ENCODE measurements at places on chromosomes 1 and 21.

DNA sequence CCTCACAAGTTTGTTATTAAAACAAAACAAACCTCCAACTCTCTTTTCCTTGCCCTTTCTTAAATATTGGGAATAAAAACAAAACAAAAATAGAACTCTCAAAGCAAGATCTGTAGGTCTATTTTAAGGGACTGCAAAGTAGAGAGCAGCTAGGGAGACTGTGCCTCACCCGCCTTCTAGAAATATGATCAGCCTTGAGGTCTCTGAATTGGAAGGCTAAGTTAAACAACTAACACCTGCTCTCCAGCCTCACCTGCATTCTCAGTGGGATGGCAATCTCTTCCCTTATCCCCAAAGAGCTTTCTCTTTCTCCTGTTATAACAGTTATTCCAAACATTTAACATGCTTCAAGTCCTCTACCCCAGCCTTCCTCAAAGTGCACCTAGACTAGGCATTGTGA is 75.5 kb upstream of the TNR start:
- DNase-seq, result no peak

DNA sequence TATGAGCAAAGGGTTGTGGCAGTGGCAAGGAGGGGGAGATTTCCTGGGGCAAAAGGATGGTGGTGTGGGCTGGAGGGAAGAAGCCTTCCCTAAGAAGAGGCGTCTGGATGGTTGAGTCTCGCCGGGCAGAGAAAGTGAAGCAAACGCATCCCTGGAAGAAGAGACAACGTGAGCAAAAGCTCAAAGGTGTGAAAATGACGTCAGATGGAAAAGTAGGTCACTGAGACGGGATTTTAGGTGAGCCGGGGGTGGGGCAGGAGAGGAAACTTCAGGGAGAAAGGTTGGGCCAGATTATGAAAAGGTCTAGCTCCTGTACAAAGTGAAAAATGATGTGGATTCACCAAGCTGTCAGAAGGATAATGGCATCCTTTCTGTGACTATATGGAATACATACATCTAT is 95.3 kb upstream of the KCNE2 start:
- no peak for DNase-seq

GRCh38 chr21:25234857-25235801 is 372.2 kb downstream of the MRPL39 start:
- DNase-seq, result no peak

- DNase-seq, result peak; percentile 91
These were observed 10.1 kb downstream of the CFAP45 start for GRCh38 chr1:159889821-159890252.

GRCh38 chr1:17742583-17742982 is 12.6 kb upstream of the ACTL8 start:
- no peak for DNase-seq

- DNase-seq, result no peak
These were observed 8.6 kb downstream of the CACNA1S start for GRCh38 chr1:201103666-201104065.

- no peak for DNase-seq
These were observed 9.9 kb upstream of the HSPG2 start for GRCh38 chr1:21946836-21947587.

- DNase-seq, result no peak
These were observed 499.2 kb downstream of the SETD4 start for GRCh38 chr21:35561116-35561515.

GRCh38 chr1:7469255-7469938 is 301.7 kb upstream of the VAMP3 start:
- peak; percentile 69 for DNase-seq

GRCh38 chr1:244439391-244440032 is 12.2 kb downstream of the ADSS2 start:
- no peak for DNase-seq

- no peak for DNase-seq
These were observed 4.7 kb upstream of the DENND2D start for GRCh38 chr1:111204983-111205713.

GRCh38 chr1:104648269-104648691 is 898.6 kb downstream of the AMY1C start:
- DNase-seq, result no peak

DNA sequence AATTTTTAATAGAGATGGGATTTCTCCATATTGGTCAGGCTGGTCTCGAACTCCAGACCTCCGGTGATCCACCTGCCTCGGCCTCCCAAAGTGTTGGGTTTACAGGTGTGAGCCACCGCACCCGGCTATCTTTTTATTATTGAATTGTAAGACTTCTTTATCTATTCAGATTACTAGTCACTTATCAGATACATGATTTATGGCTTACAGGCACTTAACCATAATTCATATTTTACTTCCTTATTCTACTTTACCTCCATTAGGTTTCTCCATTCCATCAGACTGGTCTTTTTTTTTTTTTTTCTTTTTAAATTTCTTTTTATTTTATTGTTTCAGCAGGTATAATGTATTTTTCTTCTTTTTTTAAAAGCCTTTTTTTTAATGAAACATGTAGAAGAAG is 4.4 kb downstream of the TMEM183A start:
- DNase-seq, result no peak

DNA sequence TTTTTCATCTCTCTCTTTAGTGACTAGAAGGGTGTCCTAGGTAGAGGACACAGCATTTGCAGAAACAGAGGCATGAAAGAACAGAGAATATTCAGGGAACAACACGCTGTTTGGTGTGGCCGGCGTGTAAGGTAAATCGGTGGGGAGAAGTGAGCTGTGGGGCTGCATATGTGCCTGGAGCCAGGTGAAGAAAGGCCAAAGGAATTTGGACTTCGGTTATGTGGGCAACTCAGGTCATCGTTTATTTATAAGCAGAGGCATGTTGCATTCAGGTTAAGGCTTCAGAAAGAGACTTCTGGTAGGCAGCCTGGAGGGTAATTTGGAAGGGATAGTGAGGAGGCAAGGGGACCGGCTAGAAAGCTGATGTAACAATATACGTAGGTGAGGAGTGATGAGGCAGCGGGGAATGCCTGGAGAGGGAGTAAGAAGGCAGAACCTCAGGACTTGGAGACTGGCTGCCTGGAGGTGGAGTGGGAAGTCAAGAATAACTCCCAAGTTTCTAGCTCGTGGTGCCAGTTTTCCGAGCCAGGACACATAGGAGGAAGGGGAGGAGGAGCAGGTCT is 64.1 kb upstream of the ACOT11 start:
- no peak for DNase-seq

DNA sequence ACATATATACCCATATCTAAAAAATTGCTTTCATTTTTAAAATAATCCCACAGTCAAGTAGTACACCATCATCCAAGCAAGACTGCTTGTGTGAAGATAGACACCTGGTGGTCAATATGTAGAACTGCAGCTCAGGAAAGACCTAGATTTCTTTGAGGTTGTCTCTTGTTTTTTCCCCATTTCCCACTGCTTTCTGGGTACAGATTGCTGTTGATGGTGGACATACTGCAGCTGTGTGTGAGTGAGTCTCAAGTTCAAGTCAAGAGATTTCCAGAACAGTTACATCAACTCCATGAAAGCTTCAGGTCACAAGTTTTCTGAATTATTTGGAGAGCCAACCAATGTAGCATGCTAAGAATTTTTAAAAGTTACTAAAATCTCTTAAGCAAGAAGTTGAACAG is 306.4 kb downstream of the DUSP10 start:
- DNase-seq, result no peak

GRCh38 chr1:31221072-31221471 is 18.6 kb downstream of the NKAIN1 start:
- no peak for DNase-seq

DNA sequence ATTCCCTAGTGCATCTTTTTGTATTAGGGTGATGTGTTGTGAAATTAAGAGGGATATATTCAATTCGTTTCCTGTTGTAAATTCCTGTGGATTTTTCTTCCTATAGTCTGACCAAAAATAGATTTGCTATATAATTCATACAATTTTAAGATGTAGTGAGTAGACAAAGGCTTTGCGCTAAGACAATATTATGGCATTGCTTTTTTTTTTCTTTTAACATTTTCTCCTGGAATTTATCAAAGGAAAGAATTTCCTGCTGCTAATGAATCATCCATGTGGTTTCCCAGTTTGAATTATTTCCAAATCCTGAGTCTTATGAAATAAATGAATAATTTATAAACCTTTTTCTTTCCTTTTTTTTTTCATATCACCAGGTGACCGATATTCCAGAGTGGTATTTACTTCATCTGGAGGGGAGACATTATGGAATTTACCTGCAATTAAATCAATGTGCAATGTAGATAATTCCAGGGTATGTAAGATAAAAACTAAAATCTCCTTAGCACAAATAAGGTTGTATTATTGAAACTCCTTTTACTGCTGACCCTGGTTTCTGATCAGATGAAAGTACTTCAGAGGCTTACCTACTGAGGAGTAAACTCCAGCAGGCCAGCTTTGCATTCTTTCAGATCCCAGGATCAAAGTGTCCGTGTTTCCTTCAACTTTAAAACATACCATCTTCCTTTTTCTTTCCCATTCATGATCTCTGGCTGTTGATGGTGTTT is 148.4 kb downstream of the TLR5 start:
- DNase-seq, result peak; percentile 32

GRCh38 chr1:215484171-215484939 is 82.7 kb upstream of the KCTD3 start:
- DNase-seq, result no peak

DNA sequence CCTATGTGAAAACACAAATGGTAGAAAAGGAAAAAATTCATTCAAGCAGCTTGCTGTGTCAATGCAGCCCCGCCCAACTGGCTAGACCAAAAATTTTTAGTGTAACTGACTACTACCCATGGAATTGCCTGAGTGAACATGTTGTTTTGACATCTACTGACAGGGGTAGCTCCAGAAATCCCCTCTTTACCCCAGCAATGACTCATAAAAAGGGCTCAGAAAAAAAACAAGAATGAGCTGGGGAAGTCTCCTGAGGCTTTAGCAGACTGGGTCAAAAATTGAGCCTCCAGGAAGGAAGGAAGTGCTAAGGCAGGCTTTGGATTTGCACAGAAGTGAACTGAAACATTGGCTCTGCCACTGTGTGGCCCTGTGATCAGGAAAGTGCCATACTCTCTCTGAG is 24.4 kb upstream of the FGGY start:
- DNase-seq, result no peak

GRCh38 chr21:46128933-46129571 is 26.3 kb downstream of the FTCD start:
- no peak for DNase-seq

DNA sequence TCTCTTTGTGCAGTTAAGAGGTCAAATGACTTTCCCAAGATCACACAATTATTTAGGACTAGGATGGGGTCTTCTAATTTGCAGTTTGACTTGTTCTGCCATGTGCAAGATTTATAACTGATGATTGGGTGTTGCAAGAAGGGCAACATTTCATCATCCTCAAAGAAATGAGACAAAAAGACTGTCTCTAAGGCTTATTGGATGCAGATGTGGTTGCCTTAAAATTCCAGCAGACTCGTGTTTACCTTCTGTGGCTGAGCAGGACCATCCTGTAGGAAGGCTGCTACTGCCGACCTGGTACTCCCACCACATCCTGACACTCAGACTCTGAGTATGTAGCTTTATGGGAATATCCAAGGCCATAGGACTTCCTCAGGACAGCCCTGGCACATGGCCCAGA is 99.9 kb upstream of the SGIP1 start:
- DNase-seq, result peak; percentile 46

GRCh38 chr1:245650441-245650960 is 495.7 kb downstream of the KIF26B start:
- no peak for DNase-seq

DNA sequence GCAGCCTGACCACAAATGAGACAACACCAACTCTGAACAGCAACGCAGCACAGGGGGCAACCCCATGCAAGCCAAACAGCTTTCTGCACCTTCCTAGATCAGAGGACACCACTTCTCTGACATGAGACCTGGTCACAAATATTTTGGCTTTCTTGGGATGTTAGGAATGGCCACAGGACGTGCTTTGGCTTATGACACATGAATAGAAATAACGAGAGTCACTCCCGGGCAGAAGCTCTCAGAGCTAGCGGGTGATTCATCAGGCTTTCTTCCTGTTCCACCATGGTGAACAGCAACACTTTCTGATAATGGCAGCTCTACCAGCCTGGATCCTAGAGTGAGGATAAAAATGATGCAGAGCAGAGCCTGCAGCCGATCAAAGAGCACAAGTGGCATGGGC is 39.4 kb downstream of the PAFAH2 start:
- peak; percentile 74 for DNase-seq
